Activated CD4-positive, alpha-beta memory T cell treated with anti-CD3 and anti-CD28 coated beads for 36 hours (primary cell): ENCODE measurements at places on chromosomes 6 and 20.

DNA sequence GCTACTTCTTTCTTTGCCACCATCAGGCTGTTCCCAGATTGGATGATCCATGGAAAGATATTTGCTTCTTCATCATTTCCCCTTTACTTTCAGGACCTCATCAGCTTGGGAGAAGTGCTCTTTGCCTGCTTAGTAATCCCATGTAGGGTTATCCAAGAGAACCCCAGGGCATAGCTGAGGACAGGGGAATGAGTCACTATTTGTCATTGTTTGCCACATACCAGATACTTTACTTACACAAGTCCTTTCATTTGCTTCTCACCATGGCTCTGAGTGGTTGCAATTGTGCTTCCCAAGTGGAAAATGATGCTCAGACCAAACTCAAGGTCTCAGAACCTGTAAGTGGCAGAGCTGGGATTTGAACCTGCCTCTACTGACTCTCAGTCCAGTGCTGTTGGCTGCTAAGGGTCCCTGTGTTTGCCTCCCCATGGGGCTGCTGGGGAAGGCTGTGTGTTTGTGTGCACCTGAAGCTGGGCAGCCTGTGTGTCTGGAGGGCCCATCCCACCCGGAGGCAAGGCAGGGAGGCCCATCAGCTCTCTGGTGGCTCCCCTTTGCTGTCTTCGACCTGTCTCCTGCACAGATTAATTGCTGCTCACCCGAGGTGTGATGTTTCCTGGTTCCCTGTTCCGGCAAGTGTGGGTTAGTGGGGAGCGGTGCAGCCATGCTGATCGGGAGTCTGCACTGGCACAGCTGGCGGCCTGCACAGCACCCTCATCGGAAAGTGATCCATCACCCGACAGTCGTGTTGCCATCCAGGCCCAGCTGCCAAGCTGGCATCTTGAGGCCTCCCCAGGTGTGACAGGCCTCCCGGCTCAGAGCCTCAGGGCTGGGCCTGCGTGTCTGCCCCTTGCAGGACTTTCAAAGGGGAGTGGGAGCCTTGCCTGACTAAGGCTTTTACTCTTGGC is 228.8 kb downstream of the DHX35 start:
- DNase-seq, result no peak

DNA sequence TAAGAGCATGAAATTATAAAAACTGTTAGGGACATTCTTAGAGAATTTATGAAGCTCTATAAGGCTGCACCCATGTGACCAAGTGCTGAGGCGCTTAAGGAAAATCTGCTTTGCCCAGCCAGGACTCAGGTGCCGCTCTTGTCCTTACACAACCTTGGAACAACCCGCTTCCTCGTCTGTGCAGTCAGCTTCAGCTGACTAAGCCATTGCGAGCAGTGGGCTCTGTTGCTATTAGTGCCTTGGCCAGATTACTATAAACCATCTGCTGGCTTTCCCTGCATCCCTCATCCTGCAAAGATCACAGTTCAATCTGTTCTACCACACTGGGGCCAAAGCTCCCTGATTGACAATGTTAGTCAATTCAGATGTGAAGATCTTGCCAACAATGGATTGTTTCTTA is 89.1 kb upstream of the E2F3 start:
- no peak for DNase-seq

DNA sequence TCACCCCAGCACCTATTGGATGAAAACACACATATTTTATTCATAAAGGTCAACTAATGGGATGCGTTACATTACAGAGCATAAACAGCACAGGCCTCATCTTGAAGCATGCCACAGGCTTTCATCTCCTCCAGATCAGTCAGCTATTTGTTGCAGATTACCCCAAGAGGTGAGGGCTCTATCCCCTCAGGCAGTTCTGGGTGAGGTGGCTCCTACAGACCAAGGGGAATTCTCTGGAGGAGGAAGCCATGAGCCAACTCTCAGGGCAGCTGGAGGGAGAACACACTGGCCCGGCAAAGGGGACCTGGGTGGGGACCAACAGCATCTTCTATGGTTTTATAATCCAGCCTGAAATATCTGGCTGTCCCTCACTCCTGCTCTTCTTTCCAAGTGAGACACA is 126.4 kb upstream of the BTBD3 start:
- DNase-seq, result no peak

DNA sequence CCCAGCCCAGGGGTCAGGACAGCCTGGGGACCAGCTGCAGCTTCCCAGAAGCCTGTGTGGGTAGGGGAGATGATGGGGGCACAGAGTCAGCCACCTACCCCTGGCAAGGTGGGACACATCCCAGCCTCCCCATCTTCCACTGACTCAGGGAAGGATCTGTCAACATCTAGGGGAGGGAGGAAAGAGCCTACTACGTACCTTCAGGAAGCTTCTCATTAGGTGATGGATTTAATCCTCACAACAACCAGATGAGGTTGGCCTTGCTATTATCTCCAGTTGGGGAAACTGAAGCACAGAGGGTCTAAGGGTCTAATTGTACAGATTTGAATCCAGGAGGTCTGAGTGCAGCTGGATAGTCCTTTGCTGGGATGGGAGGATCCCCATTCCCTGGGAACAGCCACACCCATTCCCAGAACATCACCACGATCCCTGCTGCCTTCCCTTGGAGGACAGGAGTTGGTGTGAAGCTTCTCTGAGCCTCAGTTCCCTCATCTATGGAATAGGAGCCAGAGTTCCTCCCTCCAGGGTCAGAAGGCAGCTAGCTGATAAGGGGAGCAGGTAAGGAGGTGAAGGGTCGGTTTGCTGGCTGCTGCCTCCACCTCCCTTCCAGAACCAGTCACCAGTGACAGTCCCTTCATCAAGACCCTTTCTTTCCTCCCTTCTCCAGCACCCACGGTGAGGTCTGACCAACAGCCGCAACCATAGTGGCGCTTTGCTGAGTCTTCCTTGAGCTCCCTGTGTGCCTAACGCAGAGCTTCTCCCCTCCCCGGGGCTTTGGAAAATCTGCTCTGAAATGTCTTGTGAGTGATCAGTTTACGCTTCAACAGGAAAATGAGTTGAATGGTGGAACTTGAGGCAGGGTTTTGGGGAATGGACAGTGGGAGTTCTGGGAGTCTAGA is 56.8 kb downstream of the CEBPB start:
- no peak for DNase-seq

- DNase-seq, result no peak
Observed at GRCh38 chr6:123380257-123380656, 256.5 kb downstream of the TRDN start.

GRCh38 chr6:109515781-109516409 is 32.9 kb upstream of the ZBTB24 start:
- no peak for DNase-seq

GRCh38 chr6:96576221-96576620 is 13.3 kb downstream of the FHL5 start:
- no peak for DNase-seq

GRCh38 chr6:54865091-54865631 is 18.6 kb downstream of the FAM83B start:
- no peak for DNase-seq

DNA sequence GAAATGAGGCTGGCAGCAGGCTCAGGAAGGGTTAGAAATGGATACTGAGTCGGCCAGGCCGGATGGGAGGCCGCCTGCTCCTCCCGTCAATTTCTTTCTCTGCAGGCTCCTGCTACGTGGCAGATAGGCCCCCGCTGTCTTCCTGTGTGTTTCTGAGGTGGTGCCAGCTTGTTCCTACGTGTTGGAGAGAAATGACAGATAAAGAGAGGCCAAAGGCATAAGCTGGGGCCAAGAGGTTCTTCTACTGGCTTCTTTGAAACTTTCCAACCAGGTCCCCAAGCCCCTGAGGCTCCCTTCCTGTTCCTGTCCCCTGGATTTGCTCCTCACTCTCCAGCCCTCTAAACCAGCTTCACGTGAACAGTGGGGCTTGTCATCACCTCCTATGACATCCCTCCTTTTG is 76.8 kb downstream of the TCP11 start:
- DNase-seq, result no peak

DNA sequence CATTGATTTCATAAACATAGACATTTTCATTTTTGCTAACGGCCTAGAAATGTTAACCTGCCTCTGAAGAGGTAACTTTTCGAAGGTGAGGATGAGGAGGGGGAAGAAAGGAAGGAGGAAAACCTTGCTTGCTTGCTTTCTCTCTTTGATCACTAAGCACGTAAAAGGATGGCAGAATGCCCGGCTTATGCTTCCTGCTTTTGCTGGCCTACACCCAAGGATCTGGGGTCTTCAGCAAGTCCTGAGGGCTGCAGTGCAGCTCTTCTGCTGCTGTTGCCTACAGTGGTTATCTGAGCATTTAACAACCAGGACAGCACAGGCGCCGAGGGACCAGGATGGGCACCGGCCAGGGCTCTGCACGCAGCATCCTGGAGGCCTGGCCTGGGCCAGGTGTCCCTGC is 150.8 kb upstream of the TAB2 start:
- no peak for DNase-seq

GRCh38 chr6:37372116-37372515 is 18.3 kb downstream of the RNF8 start:
- DNase-seq, result no peak

DNA sequence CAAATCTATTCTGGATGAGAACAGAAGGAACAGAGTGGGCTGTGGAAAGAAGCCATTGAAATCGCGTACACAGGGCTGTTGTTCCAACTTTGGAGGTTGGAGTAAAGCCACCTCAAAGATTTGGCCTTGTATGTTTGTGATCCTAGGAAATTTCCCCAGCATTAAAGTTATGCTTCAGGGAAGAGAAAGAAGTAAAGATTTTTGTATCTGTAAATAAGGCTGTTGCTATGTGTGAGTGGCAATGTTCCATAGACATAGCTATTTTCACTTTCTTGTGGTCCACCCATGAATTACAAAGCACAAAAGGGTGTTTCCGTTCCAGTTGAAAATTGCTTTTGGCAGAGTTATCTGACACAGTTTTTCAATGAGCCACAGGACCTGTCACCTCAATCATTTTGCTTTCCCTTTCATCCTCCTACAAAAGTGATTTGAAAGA is 321.3 kb downstream of the TFAP2B start:
- DNase-seq, result no peak

GRCh38 chr6:63121166-63121565 is 90.1 kb upstream of the FKBP1C start:
- no peak for DNase-seq

DNA sequence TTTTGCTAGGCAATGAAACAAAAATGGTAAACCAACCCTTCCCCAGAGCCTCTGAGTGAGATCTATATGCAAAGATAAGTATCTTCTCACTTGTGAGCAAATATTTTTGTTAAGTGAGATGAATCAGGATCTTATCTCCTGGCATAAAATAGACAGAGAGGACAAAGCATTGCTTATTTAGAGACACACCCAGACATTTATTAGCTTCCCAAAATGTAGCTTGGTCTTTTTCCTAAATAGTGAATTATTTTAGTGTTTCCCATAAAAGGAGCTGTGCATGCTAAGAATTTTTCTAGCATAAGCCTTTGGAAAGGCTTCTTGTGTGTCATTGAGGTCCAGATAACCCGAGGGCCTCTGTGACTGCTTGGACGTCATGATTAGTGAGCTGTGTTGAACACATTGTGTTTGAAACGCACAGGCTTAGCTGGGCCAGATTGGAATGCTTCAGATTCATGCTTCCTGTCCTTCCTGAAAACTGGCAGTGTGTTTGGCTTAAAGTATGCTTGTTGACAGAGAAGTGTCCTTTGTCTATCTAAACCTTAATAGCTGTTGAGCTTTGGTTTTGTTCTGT is 16.5 kb downstream of the MTHFD1L start:
- DNase-seq, result no peak

- DNase-seq, result no peak
Observed at GRCh38 chr6:63447134-63447533, 125.1 kb upstream of the LOC128125822 start.

DNA sequence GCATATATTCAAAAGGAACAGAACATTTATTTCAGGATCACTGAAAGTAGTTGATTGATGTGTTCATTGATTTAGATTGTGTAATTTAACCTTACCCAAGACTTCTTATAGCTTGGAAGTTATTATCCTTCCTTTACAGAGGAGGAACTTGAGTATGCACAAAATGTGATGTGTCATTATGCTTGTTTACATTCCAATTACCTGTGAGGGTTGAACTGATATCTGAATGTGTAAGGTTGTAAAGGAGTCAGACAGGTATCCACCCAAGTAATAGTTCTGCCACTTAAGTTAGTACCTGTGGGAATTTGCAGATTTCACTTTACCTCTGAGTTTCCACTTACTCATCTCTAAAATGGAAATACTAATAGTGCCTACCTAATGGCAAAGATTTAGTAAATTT is 668.2 kb downstream of the DOK5 start:
- DNase-seq, result no peak

GRCh38 chr20:11582060-11582459 is 335.6 kb upstream of the BTBD3 start:
- DNase-seq, result no peak
